ENCODE measurements at places on chromosomes 2 and 18.
A peak's percentile ranks its signal among the peaks of the same experiment; 100 is the strongest.

DNA sequence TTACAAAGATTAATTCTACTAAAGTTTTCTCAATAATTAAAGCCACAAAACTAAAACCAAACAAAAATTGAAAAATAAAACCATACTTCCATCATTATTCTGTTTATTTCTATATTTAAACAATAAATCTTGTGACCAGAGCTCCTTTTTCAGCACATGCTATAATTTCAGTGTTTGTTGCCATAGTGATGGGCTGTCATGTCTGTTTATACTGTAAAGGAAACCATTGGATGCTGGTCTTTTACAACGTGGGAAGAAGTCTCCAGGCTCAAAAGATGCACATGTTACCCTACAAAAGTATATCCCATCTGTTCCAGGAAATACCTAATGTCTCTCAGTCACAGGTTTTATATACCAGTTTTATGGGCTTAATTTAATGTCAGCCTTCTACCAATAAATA, 100.1 kb upstream of the MC2R start:
- no peak for DNase-seq

DNA sequence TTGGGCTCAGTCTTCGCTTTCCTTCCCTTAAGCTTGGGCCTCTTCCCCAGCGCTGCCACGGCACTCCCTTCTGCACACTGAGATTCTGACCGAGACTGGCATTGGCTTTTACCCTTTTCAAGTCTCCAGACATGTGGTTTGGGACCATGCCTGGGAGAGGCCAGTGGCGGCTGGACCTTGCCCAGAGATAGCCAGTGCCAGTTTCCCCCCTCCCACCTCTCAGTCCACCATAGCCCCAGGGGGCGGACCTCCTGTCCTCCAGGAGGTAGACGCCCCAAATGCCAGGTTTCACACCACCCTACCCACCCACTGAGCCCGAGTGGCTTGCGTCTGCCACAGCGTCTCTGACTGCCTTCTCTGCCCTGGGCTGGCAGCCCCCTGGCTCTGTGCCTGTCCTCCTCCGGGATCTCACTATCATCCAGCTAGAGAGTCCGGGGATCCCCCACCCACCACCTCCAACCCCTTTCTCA, 47.7 kb downstream of the INPP5D start:
- peak; percentile 42 for DNase-seq

- peak; percentile 77 for DNase-seq
These were observed at the start of gene TMEM37 for GRCh38 chr2:119431155-119431975. Gene TMEM37 (plus strand): TSS chr2:119431854. CDS start chr2:119431904, 50 bp downstream.

- DNase-seq: no peak
These were observed 206.1 kb downstream of the HAUS1 start for GRCh38 chr18:46310258-46310657.

GRCh38 chr2:232993231-232993821, 19.7 kb downstream of the NGEF start:
- no peak for DNase-seq

DNA sequence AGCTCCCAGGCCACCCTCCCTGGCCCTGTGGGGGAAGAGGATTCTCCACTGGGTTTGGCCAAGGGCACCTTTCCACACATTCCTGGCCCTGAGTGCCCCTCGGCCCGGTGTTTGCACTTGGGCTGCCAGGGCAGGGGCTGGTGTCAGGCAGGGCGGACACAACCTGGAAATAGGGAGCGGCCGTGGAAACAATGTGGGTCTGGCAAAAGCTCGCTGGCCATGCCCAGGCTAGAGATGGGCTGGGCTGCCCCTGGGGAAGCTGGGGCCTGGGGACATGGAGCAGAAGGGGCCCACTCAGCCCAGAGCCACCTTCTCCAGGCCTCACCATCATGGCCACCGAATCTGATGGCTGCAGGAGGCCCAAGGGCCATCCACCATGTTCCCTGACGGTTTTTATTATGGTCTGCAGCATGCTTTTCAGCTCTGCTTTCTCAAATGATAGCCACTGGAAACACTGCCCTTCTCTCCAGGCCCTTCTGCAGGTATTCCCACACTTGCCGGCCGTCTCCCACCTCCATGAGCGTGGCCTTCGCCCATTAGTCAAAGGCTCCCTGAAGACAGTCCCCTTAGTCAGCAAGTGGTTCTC, 275.1 kb downstream of the CYP26B1 start:
- no peak for DNase-seq

DNA sequence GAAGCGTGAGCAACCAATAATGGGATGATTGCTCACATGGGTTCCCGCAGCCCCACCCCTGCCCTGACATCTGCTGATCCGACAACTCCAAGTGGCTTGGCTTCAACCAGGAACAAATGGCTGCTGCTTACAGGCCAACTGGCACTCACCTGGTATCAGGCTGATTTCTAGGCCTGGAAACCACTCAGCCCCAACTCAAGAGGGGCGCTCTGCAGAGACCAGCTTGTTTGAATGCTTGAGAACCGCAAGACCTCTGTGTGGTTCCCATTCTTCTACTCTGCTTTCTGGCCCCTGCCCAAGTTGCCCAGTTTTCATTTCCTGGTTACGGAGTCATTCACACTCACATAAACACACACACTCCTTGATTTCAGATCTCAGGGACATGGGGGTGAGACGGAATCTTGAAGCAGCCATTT, 52.0 kb downstream of the TNP1 start:
- DNase-seq: no peak

DNA sequence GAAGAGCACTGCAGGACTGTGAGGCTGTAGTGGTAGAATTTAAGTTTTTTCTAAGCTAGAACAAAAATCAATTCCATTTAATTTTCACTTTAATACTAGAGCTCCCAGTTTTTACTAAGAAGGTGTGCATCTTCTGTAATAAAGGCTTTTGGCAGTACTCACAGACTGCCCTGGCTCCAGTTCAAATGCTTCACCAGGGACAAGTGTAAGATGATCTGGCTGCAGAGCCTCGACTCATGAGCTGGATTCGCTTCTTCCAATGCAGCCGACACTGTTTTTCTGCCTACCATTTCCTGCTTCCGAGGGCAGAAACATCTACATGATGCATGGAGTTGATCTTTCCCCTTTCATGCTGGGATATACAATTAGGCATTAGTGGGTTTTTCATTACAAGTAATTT, 87.0 kb downstream of the FARSB start:
- DNase-seq: no peak

- peak; percentile 64 for DNase-seq
These were observed 68.1 kb upstream of the SULT1C3 start for GRCh38 chr2:108171657-108172056.

GRCh38 chr2:151767536-151767935, 33.3 kb upstream of the NEB start:
- no peak for DNase-seq

DNA sequence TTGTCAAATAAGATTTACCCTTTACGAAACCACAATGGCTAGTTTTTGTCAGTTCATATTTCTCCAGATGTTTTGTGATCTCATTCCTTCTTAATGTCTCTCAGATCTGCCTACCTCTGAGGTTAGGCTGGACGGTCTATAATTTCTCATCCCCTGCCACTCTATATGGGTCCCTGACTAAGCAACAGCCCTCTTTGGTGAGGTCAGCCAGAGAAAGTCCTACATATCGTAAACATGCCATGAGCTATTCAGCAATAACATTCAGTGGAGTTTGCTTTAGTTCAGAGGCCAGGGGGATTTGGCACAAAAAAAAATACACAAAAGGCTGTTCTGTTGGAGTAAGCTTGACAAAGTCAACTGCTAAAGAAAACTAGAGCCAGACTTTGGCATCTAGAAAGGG, 192.1 kb upstream of the NCKAP5 start:
- DNase-seq: no peak

DNA sequence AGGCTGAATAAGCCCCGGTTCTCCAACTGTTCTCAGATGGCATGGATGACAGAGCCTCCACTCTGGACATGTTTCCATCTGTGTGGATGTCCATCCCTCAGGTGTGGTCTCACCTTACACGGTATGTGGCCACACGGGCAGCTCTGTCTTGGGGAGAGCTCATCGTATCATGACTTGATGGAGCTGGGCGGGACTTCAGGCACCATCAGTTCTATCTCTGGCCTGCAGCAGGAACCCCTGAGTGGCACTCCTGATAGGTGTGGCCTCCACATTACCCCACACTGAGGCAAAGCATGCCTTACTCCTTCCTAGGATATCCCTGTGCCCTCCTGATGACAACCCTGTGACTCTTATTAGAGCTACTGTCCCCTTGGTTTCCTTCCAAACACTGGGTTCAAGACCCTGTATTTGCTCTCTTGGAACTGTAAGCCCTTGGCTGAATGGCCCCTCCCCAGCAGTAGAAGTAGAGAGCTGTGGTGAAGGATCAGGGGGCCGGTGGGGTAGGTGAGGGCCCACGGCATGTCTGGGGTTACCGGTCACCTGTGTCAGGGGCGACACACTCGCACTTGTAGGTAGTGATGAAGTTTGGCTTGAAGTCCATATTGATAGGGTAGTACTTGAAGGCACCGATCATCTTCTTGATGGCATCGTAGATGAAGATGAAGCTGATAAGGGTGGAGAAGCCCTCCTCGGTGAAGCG, 48.2 kb downstream of the MTHFD2 start:
- DNase-seq: no peak

DNA sequence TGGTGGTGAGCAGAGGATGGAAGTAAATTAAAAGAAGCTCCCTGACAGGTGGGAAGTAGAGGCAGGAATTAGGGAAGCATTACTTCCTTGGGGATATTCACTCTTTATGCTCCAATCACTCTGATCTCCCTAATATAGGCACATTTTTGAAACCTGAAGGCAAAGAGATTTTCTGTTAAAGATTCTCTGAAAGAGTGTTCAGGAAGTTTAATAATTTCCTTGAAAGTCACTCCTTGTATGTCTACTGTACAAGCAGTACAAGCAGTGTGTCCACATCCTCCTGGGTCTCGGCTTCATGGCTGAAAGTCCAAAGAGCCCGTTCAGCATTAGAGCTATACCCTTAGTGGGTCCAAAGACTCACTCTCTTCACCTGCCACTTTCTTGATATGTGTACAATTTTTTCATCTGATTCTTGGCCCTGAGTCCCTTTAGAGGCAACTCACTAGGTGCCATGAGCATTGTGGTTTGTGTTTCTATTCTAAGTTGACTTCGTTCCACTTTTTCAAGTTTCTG, 60.2 kb downstream of the AAK1 start:
- DNase-seq: no peak

DNA sequence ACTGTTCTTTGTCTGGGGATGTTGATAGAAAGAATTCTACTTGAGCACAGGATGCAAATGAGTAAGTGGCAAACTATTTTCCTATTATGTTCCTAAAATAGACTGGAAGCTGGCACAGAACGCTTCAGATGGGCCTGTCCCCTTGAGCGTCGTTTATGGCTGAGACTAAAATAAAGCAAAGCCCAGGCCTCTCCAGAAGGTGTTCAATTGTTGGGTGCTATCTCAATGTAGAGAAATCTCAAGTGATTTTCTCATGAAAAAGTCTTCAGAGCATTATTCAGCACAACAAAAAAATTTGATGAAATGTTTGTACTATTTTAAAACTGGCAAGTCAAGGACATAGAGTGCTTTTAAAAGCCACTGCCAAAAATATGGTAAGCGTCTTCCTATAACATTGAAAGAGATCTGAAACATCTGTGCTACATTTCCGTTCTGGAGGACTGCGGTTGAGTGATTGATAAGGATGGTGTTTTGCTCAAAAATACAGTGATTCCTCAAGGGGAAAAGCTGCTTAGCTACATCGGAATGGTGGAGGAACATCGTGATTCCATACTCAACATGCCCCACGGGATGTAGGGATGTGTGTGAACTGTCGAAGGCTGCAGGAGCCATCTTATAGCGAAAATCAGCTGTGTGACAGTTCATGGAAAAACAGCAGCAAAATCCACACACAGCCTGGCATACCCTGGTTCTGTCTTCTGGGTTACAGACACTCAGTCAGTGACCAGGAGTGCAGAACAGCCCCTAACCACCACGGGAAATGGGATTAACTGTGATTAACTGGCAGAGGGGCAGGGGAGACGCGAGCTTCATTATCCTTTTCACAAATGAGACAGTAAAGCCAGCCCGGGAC, 10.4 kb upstream of the LRRFIP1 start:
- no peak for DNase-seq

- no peak for DNase-seq
These were observed 636.2 kb downstream of the EPHA4 start for GRCh38 chr2:220935789-220936321.

DNA sequence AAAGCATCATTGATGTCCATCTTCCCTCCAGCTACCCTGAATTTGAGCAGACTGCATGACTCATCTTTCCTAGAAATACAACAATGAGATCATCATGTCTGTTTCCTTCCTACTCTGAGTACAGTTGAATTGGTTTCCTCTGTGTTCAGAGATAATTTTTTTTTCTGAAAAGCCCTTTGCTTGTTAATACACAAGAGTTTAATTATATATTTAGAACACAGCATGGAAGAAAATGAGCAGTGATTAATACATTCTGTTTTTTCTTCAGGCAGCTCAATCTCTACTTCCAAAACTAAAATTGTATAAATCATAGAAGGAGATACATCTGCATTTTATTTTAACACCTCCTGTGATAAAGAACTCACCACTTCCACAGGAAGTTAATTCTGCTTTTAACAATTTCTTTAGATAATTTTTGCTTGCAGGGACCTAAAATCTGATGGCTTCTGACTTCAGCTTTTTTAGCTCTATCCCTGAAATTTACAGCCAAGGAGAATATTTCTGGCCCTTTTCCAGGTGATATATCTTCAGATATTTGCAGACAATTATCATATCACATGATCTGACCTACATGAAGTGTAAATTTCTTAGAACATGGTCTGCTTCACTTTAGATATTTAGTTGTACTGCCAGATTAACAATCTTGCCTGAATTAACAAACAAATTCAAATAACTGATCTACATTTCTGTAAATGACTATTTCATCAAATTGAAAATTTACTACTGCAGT, 249.0 kb downstream of the TRIB2 start:
- peak; percentile 81 for DNase-seq

DNA sequence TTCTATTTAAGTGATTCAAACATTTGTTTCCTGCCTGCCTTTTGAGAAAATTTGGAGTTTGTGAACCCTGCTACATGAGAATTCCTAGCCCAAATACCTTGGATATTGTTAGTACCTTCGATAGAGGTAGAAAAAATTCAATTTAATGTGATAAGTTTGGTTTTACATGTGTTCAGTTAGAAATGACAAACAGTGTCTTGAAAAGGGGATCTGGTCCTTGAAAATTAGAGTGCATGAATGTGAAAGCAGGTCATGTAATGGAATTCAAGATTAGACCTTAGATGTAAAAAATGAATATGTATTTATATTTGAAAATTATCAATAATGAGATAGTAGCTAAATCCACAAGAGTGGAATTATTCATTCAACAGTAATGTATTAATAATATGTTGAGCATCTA, 70.5 kb downstream of the PIK3C3 start:
- no peak for DNase-seq

- DNase-seq: no peak
These were observed 136.9 kb downstream of the MAIP1 start for GRCh38 chr2:200092235-200092634.

Data from suppressor macrophage treated with lipopolysaccharide for 1 hour (primary cell).